SHP77 treated with DMSO at 0.1 percent for 48 hours (cell line): ENCODE measurements at places on chromosomes 6 and 20.

GRCh38 chr6:157549468-157549745 is 168.4 kb downstream of the ZDHHC14 start:
- no peak for DNase-seq

DNA sequence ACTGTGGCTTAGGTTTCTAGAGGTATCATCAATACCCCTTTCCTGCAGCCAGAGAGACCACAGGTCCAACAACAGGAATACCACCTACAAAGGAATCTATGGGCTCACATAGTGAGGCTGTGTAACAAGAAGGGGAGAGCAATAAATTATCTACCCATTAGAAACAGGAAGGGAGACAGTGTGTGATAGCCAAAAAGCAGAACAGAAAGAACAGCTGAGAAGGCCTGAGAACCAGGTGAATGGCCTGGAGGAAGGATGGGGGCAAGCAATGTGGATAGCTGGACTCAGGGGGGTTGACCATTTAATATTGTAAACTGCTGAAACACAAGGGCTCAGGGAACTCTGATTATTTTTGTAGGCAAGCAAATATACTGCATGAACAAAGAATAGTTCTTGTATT is 628.2 kb downstream of the COL12A1 start:
- no peak for DNase-seq

GRCh38 chr6:133052465-133052864 is 188.7 kb upstream of the EYA4 start:
- no peak for DNase-seq

DNA sequence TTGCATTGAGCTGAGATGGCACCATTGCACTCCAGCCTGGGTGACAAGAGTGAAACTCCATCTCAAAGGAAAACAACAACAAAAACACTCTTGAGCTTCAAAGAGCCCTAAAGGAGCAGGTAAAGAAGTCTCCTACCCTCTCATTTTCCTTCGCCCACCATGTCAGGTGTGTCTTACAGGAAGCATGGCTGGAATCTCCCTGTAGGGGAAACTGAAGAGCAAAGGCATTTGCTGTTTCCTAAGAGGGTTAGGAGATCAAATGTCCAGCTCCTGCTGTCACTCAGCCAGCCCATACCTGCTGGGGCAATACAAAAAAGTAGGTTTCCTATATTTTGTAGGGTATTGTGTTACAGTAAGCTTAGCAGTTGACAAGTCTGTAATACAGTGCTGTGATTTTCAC is 43.3 kb downstream of the SPATA2 start:
- DNase-seq, result no peak

DNA sequence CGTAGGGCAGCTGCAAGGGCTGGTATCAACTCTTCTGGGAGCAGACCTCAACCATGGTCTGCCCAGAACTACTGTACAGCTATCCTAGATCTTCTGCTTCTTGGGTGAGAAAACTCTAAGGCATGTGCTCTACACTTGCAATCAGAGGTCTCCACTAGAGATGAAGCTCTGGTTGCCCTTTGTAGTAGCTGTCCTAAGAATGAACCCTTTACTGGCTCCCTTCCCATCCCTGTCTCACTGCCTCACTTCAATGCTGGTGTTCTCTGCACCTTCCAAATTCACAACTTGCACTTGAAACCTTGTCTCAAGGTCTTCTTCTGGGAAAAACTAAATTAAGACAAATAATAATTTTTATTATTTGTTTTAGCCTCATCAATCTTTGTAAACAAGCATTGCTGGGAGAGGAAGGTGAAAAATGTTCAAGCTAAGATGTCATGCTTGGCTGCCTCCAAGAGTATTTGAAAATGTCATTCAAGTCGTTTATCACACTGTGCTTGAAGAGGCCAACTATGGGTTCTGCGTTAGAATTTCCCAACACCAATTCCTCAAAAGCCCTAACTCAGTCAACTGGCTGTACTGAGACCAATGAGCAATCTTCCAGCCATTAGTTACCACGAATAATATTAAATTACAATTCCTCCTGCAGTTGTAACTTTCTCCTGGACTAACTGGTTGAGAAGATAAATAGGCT is 255.7 kb upstream of the PRND start:
- DNase-seq, result peak; percentile 20

GRCh38 chr6:116530436-116530835 is 15.0 kb downstream of the TRAPPC3L start:
- peak; percentile 75 for DNase-seq
